ENCODE measurements at places on chromosomes 6 and 20. TPM values are rescaled to one million over a fixed set of nuclear protein-coding genes. Genes with fewer than 3 reads are reported as not detected.
A peak's percentile ranks its signal among the peaks of the same experiment; 100 is the strongest.

The MYLK2 gene
- total RNA-seq: 0.18 TPM

GRCh38 chr20:19588241-19588640 is 169.8 kb upstream of the RIN2 start:
- no peaks in the 10 kb centered on the region for H3K4me1 ChIP-seq
- no peaks in the 10 kb centered on the region for H3K27me3 ChIP-seq
- DNase-seq: no peak
- no peaks in the 10 kb centered on the region for H3K36me3 ChIP-seq
- H3K27ac ChIP-seq: no peak overlapping the region

GRCh38 chr20:38197217-38197616 is 32.1 kb upstream of the TGM2 start:
- peaks cover 34% of the 10 kb centered on the region for H3K4me1 ChIP-seq
- H3K27ac ChIP-seq: no peak overlapping the region
- no peak for DNase-seq
- no peaks in the 10 kb centered on the region for H3K36me3 ChIP-seq
- H3K27me3 ChIP-seq: no peaks in the 10 kb centered on the region

The E2F1 gene
- 10.6 TPM for total RNA-seq

DNA sequence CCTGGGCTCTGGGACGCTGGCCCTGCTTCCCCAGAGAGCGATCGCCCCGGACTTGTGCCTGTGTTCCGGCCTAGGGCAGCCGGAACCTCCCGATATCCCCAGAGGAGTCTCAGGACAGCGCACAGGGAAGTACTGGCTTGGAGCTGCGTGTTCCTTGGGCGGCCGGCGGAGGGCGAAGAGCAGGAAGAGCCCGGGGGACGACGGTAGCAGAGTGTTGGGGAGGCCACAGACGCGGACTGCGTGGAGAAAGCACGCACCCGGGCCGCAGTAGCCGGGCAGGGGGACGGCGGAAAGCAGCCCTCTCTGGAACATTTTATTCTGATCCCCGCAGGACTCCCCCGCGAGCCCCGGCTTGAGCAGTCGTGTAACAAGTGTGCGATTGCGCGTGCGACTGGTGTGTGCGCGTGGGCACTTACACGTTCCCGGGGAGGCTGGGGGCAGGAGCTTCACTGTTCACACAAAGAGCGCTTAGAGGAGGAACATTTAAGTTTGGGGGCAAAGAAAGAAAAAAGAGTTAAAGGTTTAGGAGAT is 36.1 kb downstream of the NCR2 start:
- no peak overlapping the region for H3K27ac ChIP-seq
- no peak overlapping the region for H3K4me3 ChIP-seq
- DNase-seq: peak; percentile 42
- H3K27me3 ChIP-seq: peaks cover 65% of the 10 kb centered on the region
